Activated T-cell treated with anti-CD3 and anti-CD28 coated beads, Interleukin-2, amount 50 U/mL, for 4 hours (primary cell): ENCODE measurements at places on chromosomes 3 and 15.

- DNase-seq, result no peak
Measured at GRCh38 chr3:35223632-35224394, 415.5 kb upstream of the ARPP21 start.

DNA sequence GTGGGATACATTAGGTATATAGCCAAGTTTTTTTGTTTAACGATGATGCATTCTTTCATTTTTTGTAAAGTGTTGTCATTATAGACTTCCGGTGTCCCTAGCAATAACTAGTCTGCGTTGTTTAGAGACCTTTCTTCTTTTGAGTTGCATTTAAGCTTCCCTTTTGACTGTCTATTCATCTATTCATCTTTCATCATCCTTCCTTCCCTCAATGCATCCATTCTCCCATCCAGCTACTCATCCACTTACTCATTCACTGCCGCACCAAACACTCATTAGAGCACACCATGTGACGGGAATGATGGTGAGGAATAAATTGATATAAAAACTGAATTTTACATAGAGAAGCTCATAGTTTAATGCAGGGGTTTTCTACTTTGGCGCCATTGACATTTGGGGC is 32.9 kb downstream of the OR4F15 start:
- DNase-seq, result no peak

GRCh38 chr15:72179950-72180581 is 17.5 kb downstream of the GRAMD2A start:
- DNase-seq, result no peak

DNA sequence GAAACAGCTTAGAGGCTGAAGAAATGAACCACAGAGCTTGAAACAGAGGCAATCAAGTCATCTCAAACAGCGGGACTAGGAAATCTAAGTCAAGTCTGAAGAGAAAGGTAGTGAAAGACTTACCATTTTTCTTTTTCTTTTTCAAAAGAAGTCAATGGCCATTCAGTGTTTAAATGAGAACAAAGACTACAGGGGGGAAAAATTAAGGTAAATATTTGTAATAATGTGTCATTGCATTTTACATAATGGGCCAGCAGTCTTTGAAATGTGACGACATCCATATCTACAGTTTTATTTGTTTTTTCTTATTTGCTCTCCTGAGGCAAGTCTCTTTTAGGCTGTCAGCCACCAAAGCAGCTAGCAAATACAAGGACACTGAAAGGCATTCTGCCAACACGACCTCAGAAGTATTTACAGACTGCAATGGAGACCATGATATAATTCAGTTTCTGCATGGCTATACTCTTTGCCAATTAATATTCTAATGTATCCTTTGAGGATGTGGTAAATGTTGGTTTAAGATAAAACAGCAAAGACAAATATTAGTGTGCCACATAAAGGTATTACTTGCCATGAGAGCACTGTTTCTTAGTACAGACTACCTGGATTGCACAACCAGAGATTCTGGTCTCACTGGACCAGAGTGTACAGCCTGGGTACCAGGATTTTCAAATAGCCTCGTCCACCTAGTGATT is 307.0 kb upstream of the THBS1 start:
- no peak for DNase-seq

DNA sequence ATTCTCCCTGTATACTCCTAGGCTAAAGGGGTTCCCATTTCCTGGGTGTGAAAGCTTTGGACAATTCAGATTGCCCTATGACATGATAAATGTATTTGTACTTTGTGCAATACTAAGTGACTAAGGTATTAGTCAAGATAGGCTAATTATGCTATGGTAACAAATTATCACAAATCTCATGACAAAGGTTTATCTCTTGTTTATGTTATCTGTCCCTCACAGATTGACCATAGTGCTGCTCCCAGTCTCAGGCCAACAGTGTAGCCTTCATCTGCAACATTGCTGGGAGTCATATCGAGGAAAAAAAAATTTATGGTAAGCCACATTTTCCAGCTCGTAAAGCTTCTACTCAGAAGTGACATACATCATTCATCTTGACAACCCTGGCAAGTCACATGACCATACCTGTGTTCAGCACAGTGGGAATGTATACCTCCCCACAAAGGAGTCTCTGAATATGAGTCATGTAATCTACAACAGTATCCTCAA is 346.2 kb downstream of the IGSF11 start:
- no peak for DNase-seq

GRCh38 chr15:29333261-29333660 is 63.6 kb upstream of the NSMCE3 start:
- no peak for DNase-seq

- DNase-seq, result peak; percentile 39
Measured at GRCh38 chr3:27357665-27358258, 11.4 kb downstream of the NEK10 start.

- no peak for DNase-seq
Measured at GRCh38 chr15:67157521-67158252, 92.3 kb downstream of the SMAD3 start.

DNA sequence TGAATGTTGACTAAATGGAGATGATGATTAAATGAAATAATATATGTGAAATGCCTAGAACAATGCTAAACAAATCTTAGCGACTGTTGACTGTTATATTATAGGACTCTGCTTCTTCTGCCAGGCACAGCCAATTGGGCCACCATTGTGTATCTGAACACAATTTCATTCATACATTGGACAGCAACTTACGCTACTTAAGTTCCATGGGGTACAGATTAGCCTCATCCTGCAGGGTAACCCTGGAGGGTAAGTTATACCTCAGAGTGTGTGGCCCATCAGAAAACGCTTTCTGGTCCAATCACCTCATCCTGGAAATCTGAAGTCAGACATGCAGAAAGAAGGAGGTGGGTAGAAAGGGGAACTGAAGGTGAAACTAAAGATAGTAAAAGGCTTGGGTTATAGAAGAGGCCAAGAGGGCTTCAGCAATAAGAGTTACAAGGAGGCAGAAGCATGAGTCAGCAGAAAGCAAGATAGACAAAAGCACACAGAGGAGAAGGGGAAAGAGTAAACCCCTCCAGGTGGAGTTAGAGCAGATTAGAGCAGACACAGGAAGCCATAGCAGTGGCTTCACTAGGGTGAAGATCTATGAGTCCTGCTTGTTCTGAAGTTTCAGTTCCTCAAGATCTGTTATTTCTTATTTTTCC is 119.3 kb upstream of the SLC24A5 start:
- no peak for DNase-seq

DNA sequence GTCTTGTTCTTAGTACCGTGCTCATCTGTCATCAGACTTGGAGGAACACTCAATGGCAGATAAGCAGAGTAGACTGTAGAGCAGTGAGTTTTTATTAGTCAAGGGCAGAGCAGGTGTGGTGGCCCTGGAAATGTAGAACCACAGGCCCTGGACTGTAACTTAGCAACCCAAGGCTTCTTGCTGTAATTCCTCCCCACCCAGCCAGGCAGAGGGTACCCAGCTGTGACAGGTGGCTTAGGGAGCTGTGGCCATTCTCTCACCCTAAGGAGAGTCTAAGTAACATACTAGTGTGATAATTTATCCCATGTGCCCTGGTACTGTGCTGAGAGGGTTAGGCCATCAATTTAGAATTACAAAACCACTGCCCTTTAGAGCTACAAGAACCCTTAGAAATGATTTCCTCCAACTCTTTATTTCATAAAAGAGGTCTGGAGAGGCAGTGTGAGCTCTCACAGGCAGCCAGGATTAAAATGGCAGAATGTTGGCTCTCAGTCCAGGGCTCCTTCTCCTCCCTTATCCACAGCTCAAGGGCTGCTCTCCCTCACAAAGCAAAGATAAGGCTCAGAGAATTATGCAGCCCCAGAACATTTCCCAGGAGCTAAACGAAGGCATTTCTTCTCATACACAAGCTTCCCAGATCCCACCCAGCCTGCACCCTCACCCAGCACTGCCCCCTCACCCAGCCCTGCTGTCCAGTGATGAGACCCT is 3.0 kb downstream of the POMGNT2 start:
- DNase-seq, result no peak

DNA sequence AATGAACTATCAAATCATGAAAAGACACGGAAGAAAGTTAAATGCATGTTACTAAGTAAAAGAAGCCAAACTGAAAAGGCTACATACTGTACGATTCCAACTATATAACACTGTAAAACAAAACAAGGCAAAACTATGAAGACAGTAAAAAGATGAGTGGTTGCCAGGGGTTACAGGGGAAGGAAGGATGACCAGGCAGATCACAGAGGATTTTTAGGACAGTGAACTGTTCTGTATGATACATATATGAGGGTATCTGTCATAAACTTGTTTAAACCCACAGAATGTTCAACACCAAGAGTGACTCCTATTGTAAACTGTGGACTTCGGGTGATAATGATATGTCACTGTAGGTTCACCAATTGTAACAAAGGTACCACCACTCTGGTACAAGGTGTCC is 60.6 kb downstream of the CHSY1 start:
- no peak for DNase-seq

DNA sequence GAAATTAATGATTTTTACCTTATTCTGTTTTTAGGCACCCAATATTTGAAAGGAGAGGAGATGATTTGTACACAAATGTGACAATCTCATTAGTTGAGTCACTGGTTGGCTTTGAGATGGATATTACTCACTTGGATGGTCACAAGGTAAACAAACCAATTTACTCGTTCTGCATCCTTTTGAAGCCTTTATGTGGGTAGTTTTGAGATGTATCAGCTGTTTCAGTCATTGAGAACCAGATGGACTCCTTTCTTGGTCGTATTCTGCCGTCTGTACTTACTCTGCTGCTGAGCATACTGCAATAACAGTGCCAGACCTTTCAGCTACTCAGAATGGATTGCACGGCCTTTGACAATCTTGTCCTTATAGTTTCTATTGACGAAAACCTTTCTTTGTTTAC is 13.3 kb downstream of the DNAJB11 start:
- no peak for DNase-seq

- DNase-seq, result no peak
Measured at GRCh38 chr3:114471478-114471877, 177.7 kb downstream of the TIGIT start.

- DNase-seq, result no peak
Measured at GRCh38 chr3:18648868-18649462, 223.8 kb upstream of the SATB1 start.

DNA sequence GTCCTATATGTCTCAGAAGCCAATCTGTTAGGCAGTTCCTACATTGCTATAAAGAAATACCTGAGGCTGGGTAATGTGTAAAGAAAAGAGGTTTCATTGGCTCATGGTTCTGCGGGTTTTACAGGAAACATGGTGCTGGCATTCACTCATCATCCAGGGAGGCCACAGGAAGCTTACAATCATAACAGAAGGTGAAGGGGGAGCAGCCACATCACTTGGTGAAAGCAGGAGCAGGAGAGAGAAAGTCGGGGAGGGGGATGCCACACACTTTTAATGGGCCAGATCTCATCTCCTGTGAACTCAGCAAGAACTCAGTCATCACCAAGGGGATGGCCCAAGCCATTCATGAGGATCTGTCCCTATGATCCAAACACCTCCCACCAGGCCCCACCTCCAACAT is 9.1 kb downstream of the SLC49A4 start:
- no peak for DNase-seq

GRCh38 chr3:185153861-185154629 is 1.2 kb upstream of the C3orf70 start:
- no peak for DNase-seq

DNA sequence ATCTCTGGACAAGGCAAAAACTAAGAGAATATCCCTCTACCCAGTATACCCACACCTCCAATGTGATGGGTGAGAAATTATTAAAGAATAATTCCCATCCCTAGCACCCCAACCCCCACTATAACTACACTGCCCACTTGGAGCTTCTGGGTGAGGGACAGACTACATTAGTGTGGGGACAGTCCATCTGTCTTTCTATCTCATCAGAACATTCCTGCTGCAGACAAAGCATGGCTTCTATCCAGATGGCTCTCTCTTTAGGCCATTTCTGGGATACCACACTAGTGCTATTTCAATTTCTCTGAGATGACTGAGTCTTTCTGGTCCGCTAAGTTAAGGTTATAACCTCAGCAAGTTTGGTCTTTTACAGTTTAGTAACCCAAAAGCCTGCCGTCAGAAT is 6.6 kb downstream of the CSNK1G1 start:
- no peak for DNase-seq

DNA sequence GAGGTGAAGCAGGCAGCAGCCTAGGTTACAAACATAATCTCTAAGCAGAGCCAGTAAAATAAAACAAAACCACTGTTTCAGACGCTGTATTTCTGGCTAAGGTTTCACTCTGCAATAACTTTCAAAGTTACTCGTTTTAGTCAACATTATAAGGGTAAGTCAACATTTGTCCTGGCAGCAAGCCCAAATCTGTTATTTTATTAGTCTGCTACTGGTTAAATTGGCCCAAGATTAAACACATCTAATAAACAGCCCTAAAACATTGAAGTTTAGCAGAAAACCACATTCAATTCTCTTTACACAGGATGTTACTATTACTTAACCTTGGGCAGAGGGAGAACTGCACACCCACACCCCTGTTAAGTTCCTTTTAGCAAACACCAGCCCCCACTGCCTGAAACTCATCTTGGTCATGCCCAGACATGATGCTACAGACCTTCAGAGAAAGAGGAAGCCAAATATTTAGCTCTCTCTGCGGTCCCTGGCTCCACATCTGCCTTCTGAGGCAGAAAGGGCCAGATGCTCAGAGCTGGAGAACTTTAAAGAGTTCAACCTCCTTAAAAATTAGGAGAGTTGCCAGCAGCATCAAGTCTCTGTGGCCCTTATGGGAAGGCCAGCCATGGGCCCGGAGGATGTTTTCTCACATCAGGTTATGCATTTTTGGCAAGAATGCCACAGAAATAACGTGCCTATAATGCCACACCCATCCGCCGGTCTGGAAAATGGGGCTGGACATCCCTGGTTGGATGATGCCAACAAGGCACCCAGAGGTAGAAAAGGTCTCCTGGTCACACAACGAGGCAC is 17.9 kb downstream of the ARHGEF3 start:
- DNase-seq, result peak; percentile 63

GRCh38 chr15:80367094-80367493 is 37.1 kb upstream of the ARNT2 start:
- DNase-seq, result no peak

GRCh38 chr3:15273227-15273626 is 59.2 kb downstream of the SH3BP5 start:
- DNase-seq, result no peak

DNA sequence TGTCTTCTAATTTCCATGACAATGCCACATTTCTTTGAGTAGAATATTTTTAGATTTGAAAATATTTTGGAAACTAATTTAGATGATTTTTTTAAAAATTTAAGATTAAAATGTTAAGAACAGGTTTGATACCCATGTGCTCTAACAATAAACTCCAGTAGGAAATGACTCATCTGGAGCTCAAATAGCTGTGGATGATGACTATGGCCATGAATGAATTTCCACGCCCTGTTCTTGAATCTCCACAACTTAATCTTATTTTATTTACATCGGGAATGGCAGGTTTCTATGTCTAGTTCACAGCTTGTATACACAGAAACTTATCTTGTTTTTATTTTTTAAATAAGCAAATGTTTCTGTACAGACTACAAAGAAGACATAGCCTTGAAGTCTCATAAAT is 726.8 kb downstream of the NAALADL2 start:
- DNase-seq, result no peak

- DNase-seq, result no peak
Measured at GRCh38 chr3:94101860-94102259, 39.0 kb downstream of the NSUN3 start.

- DNase-seq, result no peak
Measured at GRCh38 chr3:181056136-181056732, 66.7 kb upstream of the DNAJC19 start.

GRCh38 chr3:50203809-50204803 is 965 bp upstream of the SLC38A3 start:
- DNase-seq, result no peak
